Stimulated activated naive B cell treated with anti-CD40 and anti-IgM and Interleukin-4, amounts not matched to agents 10 μg/mL and 1 μg/mL and 100 μg/mL, for 72 hours (primary cell): ENCODE measurements at places on chromosomes 7 and 10.

DNA sequence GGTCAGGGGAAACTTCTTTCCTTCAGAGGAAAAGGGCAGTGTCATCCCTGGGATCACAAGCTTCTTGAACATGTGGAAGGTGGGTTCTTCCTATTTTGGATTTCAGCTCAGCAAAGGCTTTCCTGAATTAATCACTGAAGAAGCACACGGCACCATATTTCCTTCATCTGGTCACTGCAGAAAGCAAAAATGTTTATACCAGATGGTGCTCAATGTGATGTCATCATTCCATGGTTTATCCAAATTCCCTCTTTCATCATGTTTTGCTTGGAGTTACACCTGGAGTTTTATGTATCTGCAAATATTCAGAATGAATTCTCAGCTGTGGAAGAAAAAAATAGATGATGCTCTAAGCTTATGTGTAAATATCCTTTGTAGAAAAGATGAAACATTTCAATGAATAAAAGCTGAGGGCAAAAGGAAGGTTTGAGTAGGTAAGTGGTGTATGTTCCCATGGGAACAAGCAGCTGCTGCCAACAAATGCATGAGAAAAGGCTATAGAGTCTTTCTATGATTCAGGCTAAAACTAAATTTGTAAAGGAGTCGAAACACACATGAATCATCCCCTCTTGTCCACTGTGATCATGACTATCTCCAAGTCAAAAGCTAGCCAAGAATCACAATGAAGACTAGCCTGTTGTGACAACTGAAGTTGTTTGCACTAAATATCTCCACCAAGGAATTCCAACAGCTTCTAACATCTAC is 26.9 kb upstream of the BPGM start:
- DNase-seq: no peak

DNA sequence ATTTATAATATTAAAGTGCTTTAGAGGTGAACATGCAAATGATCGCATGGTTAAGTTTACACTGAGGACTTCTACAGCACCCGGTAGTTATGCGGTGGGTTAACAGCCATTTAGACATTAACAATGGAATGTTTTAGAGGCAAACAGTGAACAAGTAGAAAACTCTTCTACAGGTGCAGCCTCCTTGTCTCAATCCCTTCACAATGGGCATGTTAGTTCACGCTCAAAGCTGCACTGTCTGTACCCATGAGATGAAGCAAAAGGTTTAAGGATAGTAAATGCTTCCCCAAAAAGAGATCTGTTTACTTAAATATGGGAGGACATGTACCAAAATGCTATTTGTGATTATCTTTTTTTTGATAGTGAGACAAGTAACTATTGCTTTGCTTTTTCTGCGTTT is 25.1 kb downstream of the PUS7 start:
- DNase-seq: no peak

DNA sequence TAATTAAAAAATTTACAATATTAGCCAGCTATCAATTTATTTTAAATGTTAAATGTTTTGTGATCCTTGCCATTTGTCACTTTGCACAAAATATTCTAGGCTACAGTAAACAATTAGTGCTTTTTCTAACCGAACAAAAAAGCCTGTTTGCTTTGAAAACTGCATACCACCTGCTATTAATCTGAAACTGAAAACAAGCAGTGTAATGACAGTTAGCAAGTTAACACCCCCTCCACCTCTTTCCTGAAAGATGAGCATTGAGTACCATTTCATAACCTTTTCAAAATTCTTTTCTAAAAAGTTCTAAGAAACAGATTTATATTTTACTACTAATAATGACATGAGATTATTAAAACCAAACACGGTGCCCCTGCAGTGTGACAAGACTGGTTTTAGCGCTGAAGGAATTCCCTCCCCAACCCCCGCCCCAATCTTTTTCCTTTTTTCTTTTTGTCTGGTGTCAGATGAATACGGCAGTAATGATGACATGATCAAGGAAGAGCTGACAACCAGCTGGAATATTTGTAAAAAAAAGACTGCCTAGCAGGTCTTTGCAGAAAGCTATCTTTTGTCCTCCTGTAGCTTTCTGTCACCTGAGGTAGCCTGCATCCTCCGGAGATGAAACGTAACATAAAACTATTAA is 175.6 kb downstream of the CHCHD3 start:
- no peak for DNase-seq

DNA sequence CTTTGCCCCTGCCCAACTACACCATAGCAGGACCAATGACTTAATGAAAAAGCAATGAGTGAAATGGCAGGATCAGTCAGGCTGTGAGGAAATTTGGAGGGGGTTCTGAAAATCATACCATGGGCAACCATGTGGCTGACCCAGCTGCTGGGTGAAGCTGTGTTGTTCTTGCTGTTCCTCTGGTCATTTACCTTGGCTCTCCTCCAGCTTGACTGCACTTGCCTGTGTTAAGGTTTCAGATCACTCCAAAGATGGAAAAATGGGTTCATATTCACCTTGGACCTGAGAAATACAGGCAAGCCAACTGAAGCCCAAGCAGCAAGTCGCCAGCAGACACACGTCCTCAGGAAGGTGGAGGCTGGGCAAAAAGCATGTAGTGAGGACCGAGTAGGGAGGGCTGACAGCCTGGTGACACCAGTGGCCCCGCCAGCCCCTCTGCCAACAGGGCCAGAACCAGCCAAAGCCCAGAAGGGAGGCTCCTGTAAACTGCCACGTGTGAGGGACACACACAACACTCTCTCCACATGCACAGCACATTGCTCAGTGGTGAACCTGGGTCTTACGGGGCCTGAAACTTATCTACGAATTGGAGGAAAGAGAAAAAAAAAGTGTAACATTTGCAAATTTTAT is 40.1 kb downstream of the PARP12 start:
- no peak for DNase-seq
